Right renal cortex interstitium (tissue), 3 donors: ENCODE measurements at places on chromosomes 11 and 22. TPM values are rescaled to one million over a fixed set of nuclear protein-coding genes. Genes with fewer than 3 reads are reported as not detected.

ZNF280B gene
- 4.5 TPM for polyA plus RNA-seq

SMTNL1 gene
- 0.23 TPM for polyA plus RNA-seq

CD3D gene
- polyA plus RNA-seq: 0.61 TPM

- DNase-seq: no peak
These were observed 75.9 kb downstream of the MN1 start for GRCh38 chr22:27725661-27726060.

DNA sequence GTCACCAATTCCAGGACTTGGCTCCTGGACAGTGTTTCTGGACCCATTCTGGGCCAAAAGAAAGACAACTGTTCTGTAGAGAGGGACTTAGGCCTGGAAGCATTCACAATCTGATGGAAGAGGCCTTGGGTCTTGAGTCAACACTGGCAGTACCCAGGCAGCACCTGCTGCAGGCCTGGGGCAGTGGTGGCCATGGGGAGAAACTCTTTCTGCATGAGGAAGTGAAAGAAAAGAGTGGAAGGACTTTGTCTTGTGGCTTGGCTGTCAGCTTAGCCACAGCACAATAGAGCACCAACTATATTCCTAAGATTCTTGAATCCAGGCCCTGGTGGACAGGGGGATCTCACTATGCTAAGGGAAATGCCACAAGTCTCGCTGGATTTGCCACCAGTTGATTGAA lies 70.6 kb downstream of the CTSC start:
- DNase-seq: no peak
